ENCODE measurements at places on chromosomes 4 and X.

DNA sequence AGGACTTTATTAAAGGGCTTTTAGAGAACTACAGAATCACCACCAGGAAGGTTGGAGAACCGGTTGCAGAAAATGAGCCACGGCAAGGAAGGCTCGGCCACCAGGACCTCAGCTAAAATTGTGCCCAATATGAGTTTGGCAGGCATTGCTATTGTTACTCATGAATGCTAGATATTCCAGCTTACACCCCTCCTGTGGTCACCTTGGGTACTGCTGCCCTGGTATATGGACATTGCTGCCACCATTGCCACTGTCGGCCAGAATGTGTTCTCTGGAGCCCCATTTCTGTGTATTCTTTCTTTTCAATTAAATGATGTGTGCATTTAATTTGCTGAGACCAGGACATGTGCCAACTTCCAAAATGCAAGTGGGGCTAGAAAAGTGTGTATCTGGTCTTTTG lies 626.7 kb upstream of the BOD1L1 start:
- DNase-seq, result peak; percentile 51

DNA sequence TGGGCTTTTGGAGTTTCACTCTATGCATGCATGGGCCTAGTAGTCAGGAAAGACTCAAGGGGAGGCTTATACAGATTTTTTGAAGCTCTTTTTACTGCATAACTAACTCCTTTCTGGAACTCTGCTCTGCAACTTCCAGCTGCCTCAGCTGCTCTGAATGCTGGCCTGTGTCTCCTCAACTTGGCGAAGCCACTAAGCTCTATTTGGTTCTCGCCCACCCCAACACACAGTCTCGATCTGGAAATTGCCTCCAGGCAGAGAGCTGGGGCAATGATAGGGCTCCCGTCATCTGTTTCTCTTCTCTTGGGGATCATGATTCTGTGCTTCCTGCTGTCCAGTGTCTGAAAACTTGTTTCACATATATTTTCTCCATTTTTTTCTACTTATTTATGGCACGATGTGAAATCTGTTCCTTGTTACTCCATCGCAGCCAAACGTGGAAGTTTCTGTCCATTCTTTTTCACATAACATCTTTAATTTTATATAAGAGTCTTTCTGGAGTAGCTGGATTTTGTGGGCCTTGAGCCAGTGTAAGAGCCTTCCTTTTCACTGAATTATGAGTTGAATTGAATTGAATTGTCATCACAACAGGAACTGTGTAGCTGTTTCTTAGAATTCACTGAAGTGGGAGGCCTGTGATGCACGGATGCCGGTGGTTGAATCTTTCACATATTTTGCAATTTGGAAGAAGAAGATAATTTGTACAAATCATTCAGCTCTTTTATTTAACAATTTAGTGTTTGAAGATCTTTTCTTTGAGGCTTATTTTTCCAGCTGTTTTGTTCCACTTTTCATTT lies 9.0 kb downstream of the ZNF275 start:
- no peak for DNase-seq

- no peak for DNase-seq
Measured at GRCh38 chr4:80360084-80360483, 24.6 kb downstream of the CFAP299 start.

- DNase-seq, result peak; percentile 22
Measured at GRCh38 chr4:87179751-87180150, 40.7 kb downstream of the KLHL8 start.

- DNase-seq, result no peak
Measured at GRCh38 chrX:55127692-55128091, 38.9 kb downstream of the PAGE2 start.

GRCh38 chr4:79048878-79049277 lies 109.6 kb upstream of the PAQR3 start:
- DNase-seq, result no peak

- DNase-seq, result peak; percentile 85
Measured at GRCh38 chr4:183098019-183098722, 886 bp upstream of the WWC2 start.

- DNase-seq, result no peak
Measured at GRCh38 chrX:153662266-153662665, 11.3 kb downstream of the PNCK start.

GRCh38 chr4:39446842-39447573 lies 11.7 kb downstream of the RPL9 start:
- DNase-seq, result peak; percentile 73

DNA sequence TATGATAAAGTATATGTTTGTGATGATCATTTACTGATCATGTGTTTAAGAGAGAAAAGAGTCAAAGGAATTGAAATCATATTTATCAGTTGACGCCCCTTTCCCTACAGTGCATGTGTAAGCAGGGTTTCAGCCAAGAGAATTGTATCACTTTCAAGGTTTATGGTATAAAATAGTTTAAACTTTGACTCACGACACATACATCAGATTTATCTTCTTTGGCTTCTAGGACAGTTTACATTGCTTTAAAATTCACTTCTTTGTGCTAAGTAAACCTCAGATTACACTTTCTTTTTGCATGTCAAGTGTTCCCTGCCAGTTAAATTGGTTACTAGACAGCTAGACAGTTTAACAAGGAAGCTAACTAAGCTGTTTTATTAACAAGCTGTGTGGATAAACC lies 86.3 kb upstream of the MYOZ2 start:
- DNase-seq, result no peak

GRCh38 chrX:31355206-31355955 lies 283.5 kb upstream of the FTHL17 start:
- no peak for DNase-seq

DNA sequence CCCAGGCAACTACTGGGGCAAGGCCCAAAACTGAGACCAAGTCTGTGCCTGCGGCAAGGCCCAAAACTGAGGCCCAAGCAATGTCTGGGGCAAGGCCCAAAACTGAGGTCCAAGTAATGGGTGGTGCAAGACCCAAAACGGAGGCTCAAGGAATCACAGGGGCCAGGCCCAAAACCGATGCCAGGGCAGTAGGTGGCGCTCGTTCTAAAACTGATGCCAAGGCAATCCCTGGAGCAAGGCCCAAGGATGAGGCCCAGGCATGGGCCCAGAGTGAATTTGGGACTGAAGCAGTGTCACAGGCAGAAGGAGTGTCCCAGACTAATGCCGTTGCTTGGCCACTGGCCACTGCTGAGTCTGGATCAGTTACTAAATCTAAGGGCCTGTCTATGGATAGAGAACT lies 2.7 kb downstream of the GPRASP2 start:
- DNase-seq, result peak; percentile 21

DNA sequence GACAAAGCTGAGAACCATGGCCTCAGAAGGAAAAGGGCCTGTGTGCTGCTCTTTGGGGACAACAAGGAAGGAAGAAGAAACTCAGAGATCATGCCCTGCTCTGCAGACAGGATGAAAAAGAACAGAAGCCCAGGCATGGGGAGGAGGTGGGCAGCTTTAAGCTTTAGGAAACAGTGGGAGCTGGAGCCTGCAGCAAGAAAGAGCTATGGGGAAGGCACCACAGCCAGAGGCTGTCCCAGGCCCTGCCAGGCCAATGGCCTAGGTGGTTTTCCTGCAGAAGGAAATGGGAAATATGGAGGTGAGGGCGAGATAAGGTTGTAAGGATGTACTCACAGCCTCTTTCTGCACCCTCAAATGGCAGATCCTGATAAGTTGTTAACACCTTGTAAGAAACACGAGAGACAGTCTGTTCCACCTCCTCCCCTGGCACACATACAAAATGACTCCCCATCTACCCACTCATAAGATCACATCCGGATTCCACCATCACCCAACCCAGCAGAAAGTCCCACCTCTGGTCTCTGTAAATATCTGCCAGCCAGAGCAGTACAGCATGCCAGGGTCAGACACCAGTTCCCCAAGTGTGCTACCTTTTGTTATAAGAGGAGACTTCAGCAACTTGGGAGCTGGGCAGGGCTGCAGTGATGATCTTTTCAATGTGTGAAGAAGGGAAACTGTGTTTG lies 105.2 kb downstream of the RTL5 start:
- DNase-seq, result peak; percentile 18

DNA sequence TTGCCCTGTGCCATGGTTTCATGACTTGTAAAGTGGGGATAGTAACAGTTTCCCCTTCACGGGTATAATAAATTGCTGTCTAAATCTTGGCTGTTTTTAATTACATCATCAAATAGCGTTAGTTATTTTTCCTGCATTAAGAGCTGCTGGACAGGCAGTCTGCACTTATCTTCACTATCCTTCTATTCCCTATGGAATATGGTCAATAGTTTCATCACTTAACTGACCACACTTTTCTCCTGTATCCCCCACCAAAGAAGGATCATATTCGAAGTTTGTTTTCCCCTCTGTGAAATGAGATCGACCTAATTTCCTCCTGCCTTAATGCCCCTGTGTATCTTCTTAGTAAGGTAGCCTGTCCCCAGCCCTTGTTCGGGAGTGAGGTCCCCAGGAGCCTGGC lies 133.2 kb downstream of the SHROOM3 start:
- DNase-seq, result no peak

DNA sequence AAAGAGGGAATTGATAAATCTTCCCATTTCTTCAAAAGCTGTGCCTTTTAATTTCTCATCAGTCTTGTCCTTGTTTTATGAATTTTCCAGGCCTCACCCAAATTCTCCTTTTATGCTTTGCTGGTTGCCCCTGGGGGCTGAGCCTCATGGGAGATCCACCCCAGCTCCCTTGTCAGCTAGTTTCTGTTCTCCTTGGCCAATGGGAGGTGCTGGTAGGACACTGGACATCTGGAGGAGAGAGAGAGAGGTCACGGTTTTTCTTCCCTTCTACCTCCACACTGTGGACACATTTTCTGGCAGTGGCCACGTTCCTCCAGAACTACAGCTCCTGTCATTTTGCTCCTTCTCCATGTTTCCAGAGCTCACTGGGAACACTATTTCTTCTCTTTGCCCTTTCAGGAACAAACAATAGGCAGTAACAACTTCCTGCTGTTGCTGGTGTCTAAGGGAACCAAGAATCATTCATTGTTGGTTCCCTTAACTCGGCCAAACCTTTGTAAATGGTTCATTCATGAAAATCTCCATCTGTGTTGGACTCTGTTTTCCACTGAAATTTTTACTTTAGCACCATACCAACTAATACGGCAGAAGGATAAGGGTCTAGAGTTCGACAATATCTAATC lies 334.5 kb downstream of the GPAT3 start:
- no peak for DNase-seq

GRCh38 chr4:177077095-177077971 lies 232.3 kb upstream of the NEIL3 start:
- DNase-seq, result no peak

GRCh38 chr4:6123976-6124375 lies 76.4 kb downstream of the JAKMIP1 start:
- no peak for DNase-seq

DNA sequence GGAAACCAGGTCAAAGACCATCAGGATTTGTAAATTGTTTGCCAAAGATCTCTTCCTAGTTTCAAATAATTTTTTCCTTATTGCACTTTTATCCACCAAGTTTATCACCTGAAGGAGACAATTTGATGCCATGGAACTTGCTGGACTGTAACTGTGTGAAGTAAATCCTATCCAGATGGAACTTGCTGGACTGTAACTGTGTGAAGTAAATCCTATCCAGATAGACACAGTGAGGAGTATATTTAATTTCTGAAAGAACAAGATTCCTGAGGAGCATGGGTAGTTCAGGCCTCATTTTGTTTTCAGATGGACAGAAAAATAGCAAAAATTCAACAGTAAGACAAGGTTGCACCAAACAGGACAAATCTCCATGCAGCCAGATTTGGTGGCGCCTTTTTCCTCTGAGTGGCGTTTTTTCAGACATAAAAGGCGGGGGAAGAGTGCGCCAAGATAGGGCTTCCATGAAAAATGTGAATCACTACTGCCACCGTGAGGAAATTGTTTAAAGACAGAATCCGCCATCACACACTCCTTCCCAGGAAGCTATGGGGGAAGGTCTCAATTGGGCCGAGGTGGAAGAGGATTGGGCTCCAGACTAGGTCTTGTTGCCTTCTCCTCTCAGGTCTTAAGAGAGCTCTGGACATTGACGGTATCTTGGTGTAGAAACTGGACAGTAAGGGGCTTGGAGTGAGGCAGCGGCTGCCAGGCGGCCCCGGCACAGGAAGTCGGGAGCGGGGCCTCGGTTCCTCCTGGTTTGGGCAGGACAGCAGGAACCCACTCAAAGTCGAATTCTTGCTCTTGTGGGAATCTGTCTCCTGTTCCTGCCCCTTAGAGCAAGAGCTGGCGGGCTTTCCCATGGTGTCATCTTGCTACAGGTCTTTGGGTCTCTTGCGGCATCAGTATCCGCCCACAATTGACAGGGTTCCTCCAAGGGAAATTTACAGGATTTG lies 234.7 kb downstream of the OR13H1 start:
- DNase-seq, result no peak

DNA sequence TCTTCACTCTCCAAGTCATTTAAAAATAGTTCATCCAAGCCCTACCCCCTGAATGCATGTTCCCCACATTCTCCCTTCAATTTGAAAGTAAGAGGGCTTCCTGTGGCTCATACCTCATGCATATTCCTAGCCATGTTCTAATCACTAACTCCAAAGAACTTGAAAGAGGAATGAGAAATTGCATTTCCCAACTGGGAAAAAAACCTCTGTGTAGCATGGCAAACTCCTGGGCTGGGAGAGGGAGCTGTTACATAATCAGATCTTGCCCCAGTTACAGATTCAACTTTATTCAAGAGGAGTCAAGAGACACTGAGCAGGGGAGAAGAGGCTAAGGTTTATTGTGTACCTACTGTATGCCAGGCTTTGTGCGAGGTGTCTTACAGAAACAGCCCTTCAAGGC lies 90.2 kb downstream of the SLC2A9 start:
- no peak for DNase-seq

- DNase-seq, result no peak
Measured at GRCh38 chr4:99960648-99961047, 10.6 kb upstream of the H2AZ1 start.

DNA sequence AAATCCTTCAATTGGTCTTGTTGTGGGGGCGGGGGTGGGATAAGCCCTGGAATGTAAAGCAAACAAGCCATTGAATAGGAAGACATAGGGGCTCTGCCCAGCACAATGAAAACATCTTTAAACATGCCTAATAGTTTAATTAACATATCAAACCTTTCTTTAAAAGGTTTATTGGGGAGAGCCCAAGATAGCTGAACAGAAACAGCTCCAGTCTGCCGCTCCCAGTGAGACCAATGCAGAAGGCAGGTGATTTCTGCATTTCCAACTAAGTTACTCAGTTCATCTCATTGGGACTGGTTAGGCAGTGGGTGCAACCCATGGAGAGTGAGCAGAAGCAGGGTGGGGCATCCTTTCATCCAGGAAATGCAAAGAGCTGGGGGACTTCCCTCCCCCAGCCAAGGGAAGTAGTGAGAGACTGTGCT lies 327.2 kb upstream of the CNKSR2 start:
- DNase-seq, result no peak

- DNase-seq, result no peak
Measured at GRCh38 chrX:97011540-97011939, 127.8 kb downstream of the RPA4 start.

- no peak for DNase-seq
Measured at GRCh38 chr4:25271866-25272265, 38.0 kb downstream of the PI4K2B start.

- DNase-seq, result no peak
Measured at GRCh38 chr4:181488926-181489325, 754.3 kb upstream of the TENM3 start.

DNA sequence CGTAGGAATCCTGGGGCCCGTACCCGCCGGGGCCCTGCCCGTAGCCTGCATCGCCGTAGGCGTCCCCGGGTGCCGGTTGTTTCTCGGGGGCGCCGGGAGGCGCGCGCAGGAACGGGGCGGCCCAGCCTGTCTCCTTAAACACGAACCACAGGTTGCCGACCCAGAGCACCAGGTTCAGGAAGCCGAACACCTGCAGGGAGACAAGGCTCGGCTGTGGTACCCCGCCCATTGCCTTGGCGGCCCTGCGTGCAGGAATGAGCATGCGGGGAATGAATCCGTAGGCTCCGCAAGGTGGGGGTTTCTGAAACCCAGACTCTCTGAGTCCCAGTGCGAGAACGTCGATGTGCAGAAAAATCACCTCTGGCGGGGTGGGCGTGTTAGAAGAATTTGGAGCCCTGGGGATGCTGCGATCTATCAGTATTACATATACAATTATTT lies 5.4 kb upstream of the PRICKLE3 start:
- DNase-seq, result no peak

Measured in AG20443 (cell line).